ENCODE measurements at places on chromosomes 2 and 18.

DNA sequence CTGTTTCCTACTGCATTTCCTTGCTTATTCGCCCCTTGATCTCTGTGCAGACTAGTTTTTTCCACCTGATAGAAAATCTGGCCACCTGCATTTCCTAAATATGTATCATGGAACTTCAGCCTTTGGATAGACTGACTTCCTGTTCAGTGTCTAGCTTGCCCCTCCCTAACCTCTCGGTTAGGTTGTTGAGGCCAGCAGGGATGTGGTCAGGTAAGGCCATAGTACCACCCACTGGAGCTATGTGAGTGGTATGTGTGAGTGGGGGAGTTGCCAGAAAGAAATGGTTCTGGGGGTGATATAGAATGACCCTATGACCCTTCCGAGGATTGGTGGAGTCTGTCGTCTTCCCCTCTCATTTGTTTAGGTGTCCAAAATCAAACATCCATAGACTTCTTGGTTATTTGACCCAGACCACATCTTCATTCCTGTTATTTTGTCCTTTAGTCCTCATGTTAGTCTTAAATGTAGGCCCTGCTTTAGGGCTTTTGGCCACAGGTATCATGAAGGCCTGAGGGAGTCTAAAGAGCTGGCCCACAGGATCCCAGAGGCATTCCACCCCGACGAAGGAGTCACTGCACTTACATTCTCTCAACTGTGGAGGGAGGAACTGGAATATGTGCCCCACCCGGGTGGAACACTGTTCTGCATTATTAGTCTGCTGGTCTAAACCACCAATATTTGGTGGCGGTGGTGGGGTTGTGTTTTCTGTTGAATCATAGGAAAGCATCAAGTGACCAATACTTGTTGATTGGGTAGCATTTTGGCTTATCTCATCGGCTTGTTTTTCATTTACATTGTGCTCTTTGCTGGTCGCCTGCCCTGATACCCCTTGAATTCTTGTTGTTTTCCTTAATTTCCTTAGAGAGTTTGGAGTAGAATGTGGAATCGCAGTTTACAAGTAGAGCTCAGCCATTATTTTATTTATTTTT, 21.9 kb downstream of the CAB39 start:
- DNase-seq = no peak

GRCh38 chr18:76553715-76554546, 58.9 kb upstream of the ZNF516 start:
- no peak for DNase-seq

GRCh38 chr18:48827291-48828193, 123.2 kb downstream of the SMAD7 start:
- DNase-seq = no peak

DNA sequence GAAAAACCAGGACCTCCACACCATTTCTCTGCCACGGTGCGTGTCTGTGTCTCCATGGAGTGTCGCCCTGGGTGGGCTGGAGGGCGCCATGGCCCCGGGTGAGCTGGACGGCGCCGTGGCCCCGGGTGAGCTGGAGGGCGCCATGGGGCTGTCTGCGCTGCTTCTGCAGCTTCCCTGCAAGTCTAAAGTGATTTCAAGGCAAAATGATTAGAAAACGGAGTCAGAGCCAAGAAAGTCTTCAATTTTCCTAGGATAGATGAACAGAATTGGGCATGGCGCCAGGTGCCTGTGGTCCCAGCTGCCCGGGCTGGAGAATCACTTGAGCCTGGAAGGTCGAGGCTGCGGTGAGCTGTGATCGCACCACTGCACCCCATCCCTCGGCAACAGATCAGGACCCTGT, 27.7 kb upstream of the NFATC1 start:
- no peak for DNase-seq

DNA sequence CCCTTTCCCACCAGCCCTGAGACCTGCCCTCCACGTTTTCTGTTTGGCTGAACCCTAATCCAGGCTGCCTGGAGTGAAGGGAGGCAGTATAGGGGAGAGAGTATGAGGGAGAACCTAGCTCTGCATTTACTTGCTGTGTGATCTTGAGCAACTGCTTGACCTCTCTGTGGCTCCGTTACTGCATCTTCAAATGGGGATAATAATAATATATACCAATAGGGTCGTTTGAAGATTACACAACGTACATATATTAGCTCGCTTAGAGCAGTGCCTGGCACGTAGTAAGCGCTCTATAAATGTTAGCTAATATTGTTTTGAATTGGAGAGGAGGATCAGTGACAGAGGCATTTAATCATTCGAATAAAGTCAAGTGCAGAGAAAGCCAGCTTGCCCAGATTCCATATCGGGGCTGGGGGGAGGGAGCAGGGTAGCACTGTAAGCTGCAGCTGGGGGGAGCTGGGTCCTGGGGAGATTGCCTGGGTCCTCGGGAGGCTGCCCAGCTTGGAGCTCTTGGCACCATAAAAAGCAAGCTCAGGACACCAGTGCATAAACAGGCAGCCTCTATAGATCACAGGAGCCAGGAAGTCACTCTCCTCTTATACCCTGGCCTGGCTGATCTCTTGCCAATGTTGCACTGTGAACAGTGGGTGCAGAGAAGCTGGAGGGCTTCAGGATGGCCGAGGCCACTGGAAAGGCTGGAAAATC, 19.1 kb downstream of the KCNK3 start:
- DNase-seq = no peak

DNA sequence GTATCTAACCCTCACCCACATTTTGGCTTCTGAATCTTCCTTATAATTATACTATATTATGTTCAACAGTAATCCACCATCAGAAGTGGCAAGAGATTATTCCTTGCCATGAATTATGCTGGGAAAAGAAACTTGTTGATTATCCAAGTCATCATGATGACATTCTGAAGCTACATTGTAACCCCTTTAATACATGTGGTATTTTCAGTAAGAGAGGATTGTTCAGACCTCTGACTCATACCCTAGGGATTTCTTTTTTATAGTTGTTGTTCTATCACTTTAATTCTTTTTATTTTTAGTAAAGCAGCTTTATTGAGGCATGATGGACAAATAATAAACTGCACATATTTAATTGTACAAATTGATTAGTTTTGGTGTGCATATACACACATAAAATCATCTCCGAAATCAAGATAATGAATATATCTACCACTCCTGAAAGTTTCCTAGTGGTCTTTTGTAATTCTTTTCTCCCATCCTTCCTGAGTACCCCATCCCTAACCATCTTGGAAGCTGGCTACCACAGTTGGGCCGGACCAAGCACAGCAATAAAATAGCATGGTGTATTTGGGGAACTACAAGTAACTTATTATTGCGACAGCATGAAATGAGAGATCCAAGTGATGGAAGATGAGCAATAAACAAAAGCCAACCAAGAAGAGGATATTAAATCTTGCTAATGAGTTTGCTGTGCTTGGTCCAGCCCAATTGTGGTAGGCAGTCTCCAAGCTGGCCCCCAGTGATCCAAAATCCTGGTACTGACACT, 159.9 kb downstream of the BARD1 start:
- DNase-seq = no peak

DNA sequence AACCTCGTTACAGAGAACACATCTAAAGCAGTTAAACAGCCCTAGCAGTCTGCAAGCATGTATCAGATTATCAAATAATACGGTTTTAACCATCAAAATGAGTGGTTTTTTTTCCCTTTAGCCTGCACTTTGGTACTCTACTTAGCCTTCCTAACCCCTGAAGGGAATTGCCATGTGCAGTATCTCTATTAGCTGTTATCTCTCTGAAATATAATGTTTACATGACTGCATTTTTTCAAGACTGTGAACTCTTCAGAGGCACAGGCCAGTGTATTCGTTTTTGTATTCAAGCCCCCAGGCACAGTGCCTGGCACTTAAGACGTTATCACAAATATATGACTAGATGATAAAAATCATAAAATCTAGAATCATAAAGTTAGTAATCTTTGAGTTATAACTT, 509.5 kb downstream of the PARD3B start:
- DNase-seq = no peak

Measured in HTR-8/SVneo (cell line).